Uterus (tissue), 4 donors: ENCODE measurements at places on chromosomes 12 and 14.

GRCh38 chr12:84757978-84758377 lies 154.6 kb downstream of the SLC6A15 start:
- no peak for DNase-seq

GRCh38 chr12:27290501-27291168 lies 42.0 kb upstream of the BMAL2 start:
- no peak for DNase-seq

- no peak for DNase-seq
These were observed 31.0 kb upstream of the TC2N start for GRCh38 chr14:91898372-91898771.

- no peak for DNase-seq
These were observed at the start of gene SLC24A4 for GRCh38 chr14:92323011-92323915. TSS of gene SLC24A4 (plus strand) at chr14:92323165. CDS start at chr14:92323831, 666 bp downstream.

GRCh38 chr14:69242311-69243224 lies 17.4 kb upstream of the GALNT16 start:
- DNase-seq, result peak; percentile 83

DNA sequence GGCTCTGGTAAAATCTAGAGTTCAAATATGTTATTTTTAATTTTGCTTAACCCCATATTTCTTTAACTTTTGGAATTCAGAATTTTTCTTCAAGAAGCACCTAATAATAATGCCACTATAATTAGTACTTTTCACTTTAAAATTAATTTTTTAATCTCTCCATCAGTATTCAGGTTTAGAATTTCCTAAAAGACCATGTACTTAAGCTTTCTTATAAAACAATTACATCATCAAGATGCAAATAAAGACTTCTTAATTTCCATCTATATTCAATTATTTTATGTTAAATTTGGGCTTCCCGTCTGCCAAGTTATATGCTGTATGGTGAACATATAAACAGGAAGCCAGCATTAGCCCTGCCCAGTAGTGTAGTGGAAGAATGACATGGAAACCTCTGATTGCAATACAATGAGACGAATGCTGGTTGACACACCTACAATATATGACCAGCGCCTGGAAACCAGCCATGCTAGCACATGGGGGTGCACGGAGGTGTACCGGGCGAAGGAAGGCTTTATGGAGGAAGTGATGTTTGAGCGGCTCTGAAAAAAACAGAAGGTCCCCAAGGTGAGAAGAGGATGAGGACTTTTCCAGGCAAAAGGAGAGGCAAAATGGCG lies 82.2 kb downstream of the LLPH start:
- no peak for DNase-seq

DNA sequence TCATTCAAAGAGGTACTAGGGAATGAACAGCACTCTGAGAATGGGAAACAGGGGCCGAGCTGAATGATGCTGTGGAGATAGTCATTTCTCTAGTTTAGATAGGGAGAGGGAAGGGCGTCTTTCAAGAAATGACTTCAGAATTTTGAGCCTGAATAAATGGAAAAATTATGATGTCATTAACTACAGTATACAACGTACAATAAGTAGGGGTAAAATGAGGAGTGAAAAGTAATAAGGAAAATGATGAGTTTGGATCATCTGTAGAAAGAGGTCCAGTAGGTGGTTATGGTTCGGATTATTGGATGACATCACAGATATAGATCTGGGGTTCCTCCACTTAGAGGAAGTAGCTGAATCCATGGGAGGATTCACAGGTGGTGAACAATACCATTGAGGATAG lies 960.0 kb downstream of the DIO2 start:
- DNase-seq, result no peak

GRCh38 chr12:47343684-47344567 lies 264.2 kb upstream of the AMIGO2 start:
- no peak for DNase-seq

GRCh38 chr12:52606581-52607218 lies 5.4 kb upstream of the KRT72 start:
- no peak for DNase-seq

- DNase-seq, result no peak
These were observed at the start of gene AKAP6 for GRCh38 chr14:32329146-32329545. TSS of gene AKAP6 (plus strand) at chr14:32329298. CDS start at chr14:32433494, 104,196 bp downstream.

- no peak for DNase-seq
These were observed 1.1 kb downstream of the ANKRD52 start for GRCh38 chr12:56257071-56257470.

DNA sequence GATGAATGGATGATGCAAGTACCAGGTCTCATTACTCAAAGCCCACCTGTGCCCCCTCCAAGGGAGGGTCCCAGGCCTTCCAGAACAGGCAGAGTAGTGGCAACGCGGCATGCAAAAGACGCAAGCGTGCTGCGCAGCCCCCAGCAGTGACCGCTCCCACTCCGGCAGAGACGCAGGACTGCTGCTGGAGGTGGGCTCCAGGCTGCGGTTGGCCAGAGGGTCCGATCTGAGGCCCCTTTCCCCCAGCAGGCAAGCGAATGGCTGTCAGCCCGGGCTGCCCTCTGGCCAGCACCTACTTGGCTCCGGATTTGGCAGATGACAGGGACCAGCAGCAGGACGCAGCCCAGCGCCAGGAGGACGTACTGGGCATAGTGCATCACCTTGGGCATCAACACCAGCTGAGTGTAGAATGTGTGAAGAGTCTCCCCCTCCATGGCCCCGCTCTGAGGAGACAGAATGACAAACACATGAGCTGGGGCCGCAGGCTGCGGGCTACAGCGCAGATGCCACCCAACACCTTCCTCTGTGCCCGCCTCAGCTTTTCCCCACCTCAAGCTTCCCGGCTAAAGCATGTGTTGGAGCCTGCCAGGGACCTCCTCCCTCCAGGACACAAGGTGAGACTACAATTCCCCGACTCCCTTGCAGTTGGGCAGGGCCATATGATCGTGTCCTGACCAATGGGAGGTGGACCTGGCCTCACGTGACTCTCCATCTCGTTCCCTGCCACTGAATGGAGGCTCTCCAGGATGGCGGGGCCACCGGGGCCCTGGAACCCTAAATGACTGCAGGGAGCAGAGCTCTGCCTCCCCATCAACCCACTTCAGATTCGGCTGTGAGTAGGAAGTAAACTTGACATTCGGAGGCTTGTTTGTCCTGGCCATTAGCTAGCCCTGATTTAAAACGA lies 77.4 kb downstream of the SCARB1 start:
- peak; percentile 87 for DNase-seq

- peak; percentile 66 for DNase-seq
These were observed at the start of gene DYRK4 for GRCh38 chr12:4562034-4562657. TSS of gene DYRK4 (plus strand) at chr12:4562208. CDS start at chr12:4562246, 38 bp downstream.

GRCh38 chr12:42002563-42002962 lies 142.1 kb downstream of the GXYLT1 start:
- DNase-seq, result no peak

DNA sequence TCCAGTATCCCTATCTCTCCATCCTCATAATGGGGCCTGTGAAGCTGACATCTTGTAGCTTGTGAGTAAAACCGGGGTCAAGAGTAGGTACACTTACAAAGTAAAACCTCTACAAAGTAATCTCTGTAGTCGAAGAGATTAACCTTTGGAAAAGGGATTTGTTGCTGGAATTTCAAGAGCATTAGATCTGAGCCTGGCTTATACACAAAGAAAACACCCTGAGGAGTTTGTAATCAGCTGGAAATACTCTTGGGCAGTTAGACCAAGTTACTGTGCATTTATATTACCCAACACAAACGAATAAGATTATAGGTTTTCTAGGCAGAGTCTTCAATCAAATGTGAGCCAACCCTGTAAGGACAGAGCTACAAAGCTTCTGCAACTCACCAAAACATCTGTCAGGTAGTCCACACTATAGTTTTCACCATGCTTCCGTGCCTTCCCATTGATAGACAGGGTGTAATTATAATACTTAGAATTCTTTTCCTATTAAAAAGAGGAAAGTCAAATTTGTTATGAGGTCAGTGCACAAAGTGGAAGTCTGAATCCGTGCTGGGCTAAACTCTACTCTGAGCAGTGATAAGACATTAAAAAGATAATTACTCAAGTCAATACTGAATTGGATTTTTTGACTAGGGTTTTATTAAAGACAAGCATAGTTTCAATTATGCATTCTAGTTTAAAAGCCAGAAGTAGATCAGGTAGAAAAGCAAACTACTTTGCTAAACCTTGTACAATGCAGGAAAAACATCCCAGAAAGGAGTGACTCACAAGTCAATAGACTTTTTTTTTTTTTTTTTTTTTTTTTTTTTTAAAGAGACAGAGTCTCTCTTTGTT lies 14.6 kb downstream of the GNS start:
- no peak for DNase-seq

GRCh38 chr14:32571995-32572866 lies 243.1 kb downstream of the AKAP6 start:
- no peak for DNase-seq

GRCh38 chr14:32013083-32013482 lies 64.0 kb upstream of the ARHGAP5 start:
- no peak for DNase-seq

DNA sequence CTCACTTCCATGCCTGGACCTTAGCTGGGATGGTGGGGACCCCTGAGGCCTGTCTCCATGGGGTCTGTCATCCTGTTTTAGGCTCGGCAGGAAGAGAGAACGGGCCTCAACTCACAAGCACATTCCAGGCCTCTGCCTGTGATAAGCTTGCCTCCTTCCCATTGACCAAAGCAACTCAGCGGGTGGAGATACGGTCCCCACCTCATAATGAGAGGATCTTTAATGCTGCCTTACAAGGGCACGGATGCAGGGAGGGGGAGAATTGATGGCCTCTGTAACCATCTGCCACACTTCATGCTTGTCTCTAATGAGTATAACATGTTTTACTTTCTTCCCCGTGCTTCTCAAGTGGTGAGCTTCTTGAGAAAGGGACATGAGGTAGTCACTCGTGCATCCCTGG lies 50.0 kb downstream of the GLT1D1 start:
- DNase-seq, result no peak

DNA sequence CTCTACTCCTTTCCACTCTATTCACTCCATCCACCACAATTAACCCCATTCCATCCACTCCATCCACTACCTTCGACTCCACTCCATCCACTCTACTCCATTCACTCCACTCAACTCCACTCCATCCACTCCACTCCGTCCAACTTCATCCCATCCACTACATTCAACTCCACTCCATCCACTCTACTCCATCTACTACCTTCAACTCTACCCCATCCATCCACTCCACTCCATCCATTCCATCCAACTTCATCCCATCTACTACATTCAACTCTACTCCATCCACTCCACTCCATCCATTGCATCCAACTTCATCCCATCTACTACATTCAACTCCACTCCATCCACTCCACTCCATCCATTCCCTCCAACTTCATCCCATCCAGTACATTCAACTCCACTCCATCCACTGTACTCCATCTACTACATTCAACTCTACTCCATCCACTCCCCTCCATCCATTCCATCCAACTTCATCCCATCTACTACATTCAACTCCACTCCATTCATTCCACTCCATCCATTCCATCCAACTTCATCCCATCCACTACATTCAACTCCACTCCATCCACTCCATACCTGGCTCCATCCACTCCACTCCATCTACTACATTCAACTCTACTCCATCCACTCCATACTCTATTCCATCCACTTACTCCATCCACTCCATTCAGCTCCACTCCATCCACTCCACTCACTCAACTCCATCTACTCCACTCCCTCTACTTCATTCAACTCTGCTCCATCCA lies 16.4 kb downstream of the HNF1A start:
- DNase-seq, result no peak

GRCh38 chr14:103084021-103084919 lies at the start of gene LBHD2:
TSS of gene LBHD2 (plus strand) at chr14:103084210. CDS start at chr14:103086013, 1,803 bp downstream.
- DNase-seq, result no peak

- DNase-seq, result no peak
These were observed 37.8 kb upstream of the NFYB start for GRCh38 chr12:104175726-104176247.

- DNase-seq, result no peak
These were observed 7.0 kb downstream of the SLIRP start for GRCh38 chr14:77714926-77715325.
